ENCODE measurements at places on chromosomes 5 and 9.

DNA sequence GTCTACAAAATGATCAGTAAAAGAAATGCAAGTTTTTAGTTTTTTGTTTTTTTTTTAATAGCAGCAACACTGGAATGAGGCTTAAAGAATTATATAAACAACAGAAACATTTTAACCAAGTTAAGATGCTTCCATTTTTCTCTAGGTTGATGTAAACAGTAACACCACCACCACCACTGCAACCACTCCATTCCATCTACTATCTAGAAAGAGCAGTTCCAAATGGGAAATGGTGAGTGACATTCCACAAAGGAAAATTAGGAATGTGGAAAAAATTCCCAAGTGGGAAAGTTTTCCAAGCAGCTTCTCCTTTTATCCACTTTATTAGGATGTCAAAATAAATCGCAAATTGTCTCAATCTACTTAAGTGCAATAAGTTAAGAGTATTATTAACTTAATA lies 32.6 kb downstream of the SLC38A9 start:
- DNase-seq, result no peak

DNA sequence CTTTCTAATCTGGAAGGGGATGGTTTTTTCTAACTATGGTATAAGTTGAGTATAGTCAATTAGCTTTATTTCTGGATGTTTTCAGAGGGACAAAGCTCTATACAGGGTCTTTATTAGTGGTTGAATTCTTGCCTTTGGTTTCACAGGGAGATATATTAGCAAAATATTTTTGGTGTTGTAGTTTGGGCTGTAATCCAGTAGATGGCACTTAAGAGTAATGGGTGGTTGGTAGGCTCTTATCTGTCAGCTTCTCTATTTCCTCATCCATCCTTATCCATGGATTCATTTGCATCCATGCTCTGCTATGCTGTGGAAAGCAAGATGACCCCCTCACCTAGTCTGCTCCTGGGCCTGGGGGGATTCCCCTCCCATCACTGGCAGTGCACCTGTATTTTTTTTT lies 363.6 kb upstream of the CYLC2 start:
- DNase-seq, result no peak

GRCh38 chr5:93570294-93571113 lies 10.5 kb downstream of the NR2F1-AS1 start:
- no peak for DNase-seq

GRCh38 chr9:77384406-77384805 lies 207.1 kb downstream of the VPS13A start:
- DNase-seq, result no peak

- no peak for DNase-seq
These were observed 124.2 kb upstream of the GAS1 start for GRCh38 chr9:87071473-87071872.

DNA sequence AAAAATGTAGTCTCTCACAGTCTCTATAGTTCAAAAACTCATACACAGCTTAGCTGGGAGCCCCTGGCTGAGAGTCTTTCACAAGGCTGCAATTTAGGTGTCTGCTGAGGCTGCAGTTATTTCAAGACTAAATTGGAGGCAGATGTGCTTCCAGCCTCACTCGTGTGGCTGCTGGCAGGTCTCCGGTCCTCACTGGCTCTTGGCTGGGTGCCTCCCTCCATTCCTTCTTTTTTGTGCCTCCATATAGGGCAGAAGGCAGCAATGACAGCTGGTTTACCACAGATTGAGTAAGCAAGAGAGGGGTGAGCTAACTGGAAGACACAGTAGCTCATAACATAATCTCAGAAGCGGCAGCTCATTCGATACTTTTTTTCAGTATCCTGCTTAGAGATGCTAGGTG lies 2167.7 kb upstream of the WWC1 start:
- DNase-seq, result no peak

Data from T follicular helper cell (primary cell).